Immature natural killer cell (primary cell): ENCODE measurements at places on chromosomes 13 and 19. TPM values are rescaled to one million over a fixed set of nuclear protein-coding genes. Genes with fewer than 3 reads are reported as not detected.

GRCh38 chr13:97261254-97262005 lies 39.3 kb downstream of the MBNL2 start:
- no peaks in the 10 kb centered on the region for H3K27me3 ChIP-seq
- H3K27ac ChIP-seq, result peak overlapping the region; percentile 87
- H3K4me1 ChIP-seq, result peaks cover 83% of the 10 kb centered on the region
- H3K4me3 ChIP-seq, result peak overlapping the region; percentile 44
- H3K36me3 ChIP-seq, result no peaks in the 10 kb centered on the region

DNA sequence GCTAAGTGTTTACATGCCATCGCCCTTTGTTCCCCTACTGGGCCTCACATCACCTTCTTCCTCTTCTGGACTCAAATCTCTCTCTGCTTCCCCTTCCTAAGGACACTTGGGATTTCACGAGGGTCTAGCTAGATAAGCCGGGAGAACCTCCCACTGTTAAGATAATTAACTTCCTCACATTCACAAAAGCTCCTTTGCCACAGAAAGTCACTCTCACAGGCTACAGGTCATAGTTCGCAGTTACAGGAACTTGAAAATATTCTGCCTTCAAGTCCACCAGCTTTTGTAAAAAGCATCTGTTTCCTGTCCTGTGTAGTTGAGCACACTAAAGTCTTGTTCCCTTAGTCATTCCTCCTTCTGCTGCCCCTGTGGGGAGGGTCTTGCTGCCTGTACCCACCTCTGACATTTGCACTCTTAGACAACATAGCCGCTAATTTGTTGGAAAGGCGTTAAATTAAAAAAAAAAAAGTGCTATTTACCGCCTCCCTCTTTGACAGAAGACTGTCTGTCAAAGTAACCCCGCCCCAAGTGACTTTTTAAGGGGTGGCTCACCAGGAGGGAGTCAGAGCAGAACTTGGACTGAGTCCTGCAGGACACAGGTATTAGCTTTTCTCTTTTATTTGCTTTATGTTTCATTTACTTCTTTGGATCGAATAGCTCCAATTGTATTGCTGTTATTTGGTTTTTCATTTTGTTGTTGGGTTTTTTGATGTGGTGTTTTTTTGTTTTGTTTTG lies 26.8 kb upstream of the CEACAM21 start:
- peak overlapping the region; percentile 98 for H3K4me3 ChIP-seq
- peak; percentile 73 for DNase-seq
- peaks cover 26% of the 10 kb centered on the region for H3K36me3 ChIP-seq
- peaks cover 83% of the 10 kb centered on the region for H3K4me1 ChIP-seq
- peaks cover 10% of the 10 kb centered on the region for H3K27me3 ChIP-seq

- peaks cover 13% of the 10 kb centered on the region for H3K27me3 ChIP-seq
- peak overlapping the region; percentile 75 for H3K4me3 ChIP-seq
- H3K4me1 ChIP-seq, result peaks cover 24% of the 10 kb centered on the region
- H3K27ac ChIP-seq, result peak overlapping the region; percentile 14
- DNase-seq, result no peak
Measured at GRCh38 chr19:14138576-14139265, 2.3 kb upstream of the ASF1B start.

DNA sequence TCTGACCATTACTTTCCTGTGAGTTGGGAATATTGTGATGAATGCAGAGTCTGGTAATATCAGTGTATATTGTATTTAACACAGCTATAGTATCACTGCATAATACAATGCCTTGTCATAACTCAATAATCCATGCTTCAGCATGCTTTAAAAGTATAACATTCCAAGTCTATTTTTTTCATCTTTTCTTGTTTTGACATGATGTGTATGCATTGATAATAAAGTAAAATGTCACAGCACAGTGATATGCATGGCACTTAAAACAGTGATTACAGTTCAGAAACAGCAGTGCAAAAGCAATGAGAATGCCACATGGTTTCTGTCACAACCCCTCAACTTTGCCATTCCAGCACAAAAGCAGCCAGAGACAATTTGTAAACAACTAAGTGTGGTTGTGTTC lies 17.8 kb downstream of the KATNAL1 start:
- no peaks in the 10 kb centered on the region for H3K36me3 ChIP-seq
- no peak overlapping the region for H3K27ac ChIP-seq
- no peak for DNase-seq
- no peaks in the 10 kb centered on the region for H3K27me3 ChIP-seq

The LAIR1 gene
- polyA plus RNA-seq, result 126 TPM

The CACNG8 gene
- polyA plus RNA-seq, result not detected

GRCh38 chr19:43532571-43532961 lies 422 bp upstream of the ZNF575 start:
- H3K27me3 ChIP-seq, result no peaks in the 10 kb centered on the region
- peak overlapping the region; percentile 88 for H3K27ac ChIP-seq
- peaks cover 31% of the 10 kb centered on the region for H3K4me1 ChIP-seq
- H3K36me3 ChIP-seq, result no peaks in the 10 kb centered on the region

- no peak overlapping the region for H3K27ac ChIP-seq
- H3K27me3 ChIP-seq, result peaks cover 51% of the 10 kb centered on the region
- H3K4me1 ChIP-seq, result peaks cover 2% of the 10 kb centered on the region
- H3K36me3 ChIP-seq, result peaks cover 28% of the 10 kb centered on the region
- no peak overlapping the region for H3K4me3 ChIP-seq
- no peak for DNase-seq
Measured at GRCh38 chr13:113974304-113975281, 717 bp upstream of the C13orf46 start.

DNA sequence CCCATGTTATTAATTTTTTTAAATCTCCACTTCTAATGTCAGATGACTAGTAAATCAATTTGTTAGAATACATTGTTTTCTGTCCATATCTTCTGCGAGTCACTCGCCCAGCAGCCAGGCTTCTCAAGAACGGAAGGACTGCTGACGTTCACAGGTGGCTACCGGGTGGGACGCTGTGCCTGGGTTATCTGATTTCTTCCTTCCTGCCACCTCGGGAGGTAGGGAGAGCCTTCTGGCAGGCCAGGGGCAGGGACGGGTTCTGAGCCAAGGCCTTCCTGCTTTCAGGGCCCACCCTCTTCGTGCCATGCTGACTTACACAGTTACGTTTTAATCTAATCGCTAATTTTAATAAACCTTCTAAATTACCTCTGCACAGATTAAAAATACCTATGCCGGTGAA lies 7.9 kb upstream of the C1QTNF9 start:
- no peak overlapping the region for H3K4me3 ChIP-seq
- no peak for DNase-seq
- H3K36me3 ChIP-seq, result peaks cover 26% of the 10 kb centered on the region
- peaks cover 28% of the 10 kb centered on the region for H3K4me1 ChIP-seq
- H3K27me3 ChIP-seq, result no peaks in the 10 kb centered on the region
- H3K27ac ChIP-seq, result peak overlapping the region; percentile 64

The KATNAL1 gene
- 6.6 TPM for polyA plus RNA-seq

DNA sequence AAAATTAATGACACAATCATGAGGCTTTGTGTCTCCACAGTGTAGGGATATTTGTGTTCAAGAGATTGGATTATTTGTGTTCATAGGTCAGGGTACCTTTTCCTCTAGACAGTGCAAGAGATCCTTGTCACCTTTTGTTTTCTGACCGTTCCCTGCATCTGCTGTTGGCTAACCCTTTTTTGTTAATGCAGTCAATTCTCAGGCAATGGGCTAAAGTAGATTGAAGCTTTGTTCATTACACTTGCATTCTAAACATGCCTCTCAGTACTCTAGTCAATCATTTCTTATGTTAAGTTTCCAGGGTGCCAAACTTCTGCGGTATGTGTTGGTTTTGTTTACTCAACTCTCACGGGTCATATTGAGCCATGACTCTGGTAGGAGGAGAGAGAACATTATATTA lies 1.8 kb upstream of the MED4 start:
- no peaks in the 10 kb centered on the region for H3K36me3 ChIP-seq
- peaks cover 5% of the 10 kb centered on the region for H3K27me3 ChIP-seq
- peaks cover 39% of the 10 kb centered on the region for H3K4me1 ChIP-seq
- H3K4me3 ChIP-seq, result no peak overlapping the region

DNA sequence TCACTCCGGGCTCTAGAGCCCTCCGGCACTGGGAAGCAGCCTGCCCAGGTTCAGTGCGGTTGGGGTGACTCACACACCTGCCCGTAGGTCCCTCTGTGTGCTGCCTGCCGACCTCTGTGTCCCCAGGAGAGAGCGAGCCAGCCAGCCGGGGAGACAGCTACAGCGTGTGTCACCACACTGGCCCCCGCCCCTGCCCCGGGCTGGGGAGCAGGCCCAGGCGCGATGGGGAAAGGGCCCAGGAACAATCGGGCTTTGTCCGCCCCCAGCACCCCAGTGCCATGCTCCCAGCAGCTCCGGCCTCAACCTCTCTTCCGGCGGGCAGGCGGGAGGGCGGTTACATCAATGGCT lies at the start of gene KLK6:
KLK6 (minus strand) TSS at position 179 of the 348 bp plus-strand sequence. CDS start 1,487 bp downstream, outside the sequence.
- no peaks in the 10 kb centered on the region for H3K36me3 ChIP-seq
- no peak within 1 kb of the TSS for H3K27ac ChIP-seq
- no peaks in the 10 kb centered on the region for H3K4me1 ChIP-seq
- peaks cover 6% of the 10 kb centered on the region for H3K27me3 ChIP-seq
- no peak for DNase-seq
- H3K4me3 ChIP-seq, result no peak within 1 kb of the TSS

GRCh38 chr13:69077267-69077666 lies 1030.4 kb upstream of the ATXN8OS start:
- no peak overlapping the region for H3K4me3 ChIP-seq
- no peaks in the 10 kb centered on the region for H3K4me1 ChIP-seq
- no peaks in the 10 kb centered on the region for H3K36me3 ChIP-seq

DNA sequence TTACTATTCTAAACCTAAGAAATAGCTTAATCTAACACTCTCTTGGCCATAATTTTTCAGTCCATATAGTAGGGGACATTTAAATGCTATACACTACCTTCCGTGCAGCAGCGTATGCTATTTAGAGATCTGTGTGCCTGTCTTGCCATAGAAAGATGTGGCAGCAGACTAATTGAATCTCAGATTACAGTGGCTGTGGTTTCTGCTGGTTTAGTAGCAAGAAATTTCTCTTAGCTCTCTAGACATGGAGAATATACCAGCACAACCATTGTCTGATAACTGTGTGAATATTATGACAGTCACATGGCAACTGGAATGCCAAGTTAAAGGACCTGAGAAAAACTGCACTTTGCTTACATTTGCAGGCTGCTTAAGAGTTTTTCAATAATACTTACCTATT lies 672.4 kb upstream of the MIR17HG start:
- no peak for DNase-seq
- H3K36me3 ChIP-seq, result no peaks in the 10 kb centered on the region
- peaks cover 1% of the 10 kb centered on the region for H3K27me3 ChIP-seq
- H3K4me3 ChIP-seq, result no peak overlapping the region
- H3K27ac ChIP-seq, result no peak overlapping the region

DNA sequence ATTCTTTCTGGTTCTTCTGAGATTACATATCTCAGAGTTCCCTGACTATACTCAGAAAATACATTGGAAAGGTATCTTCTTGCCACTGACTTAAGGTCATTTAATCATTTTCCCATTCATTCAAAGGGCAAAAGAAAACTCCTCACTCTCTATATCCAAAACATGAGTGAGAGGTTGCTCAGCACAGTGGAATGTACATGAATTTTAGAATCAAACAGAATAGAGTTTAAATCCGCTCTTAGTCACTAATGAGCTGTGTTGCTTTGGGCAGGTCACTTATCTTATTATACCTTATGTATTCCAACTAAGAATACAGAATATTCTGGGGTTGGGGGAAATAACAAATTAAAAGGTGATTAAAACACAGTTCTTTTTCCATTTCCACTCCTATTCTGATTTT lies 452.6 kb upstream of the KLF12 start:
- peak overlapping the region; percentile 79 for H3K27ac ChIP-seq
- no peaks in the 10 kb centered on the region for H3K36me3 ChIP-seq
- no peak overlapping the region for H3K4me3 ChIP-seq
- H3K4me1 ChIP-seq, result no peaks in the 10 kb centered on the region
- DNase-seq, result no peak
- peaks cover 9% of the 10 kb centered on the region for H3K27me3 ChIP-seq

The BCL3 gene
- 10.2 TPM for polyA plus RNA-seq

DNA sequence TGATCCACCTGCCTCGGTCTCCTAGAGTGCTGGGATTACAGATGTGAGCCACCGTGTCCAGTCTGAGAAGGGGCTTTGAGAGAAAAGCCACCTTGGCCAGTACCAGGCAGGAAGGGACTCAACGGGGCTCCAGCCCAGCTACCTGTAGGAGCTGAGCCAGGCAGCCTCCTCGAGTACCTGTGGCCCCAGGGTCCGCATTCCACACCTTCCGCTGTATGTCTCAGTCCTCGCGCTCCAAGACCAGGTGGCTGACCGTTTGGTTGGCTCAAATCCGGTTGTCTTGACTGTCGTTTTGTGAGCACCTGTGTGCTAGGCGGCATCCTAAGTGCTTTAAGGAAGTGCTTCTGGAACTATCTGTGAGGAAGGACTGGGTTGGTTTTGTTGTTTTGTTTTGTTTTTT lies 16.2 kb downstream of the MARK4 start:
- H3K36me3 ChIP-seq, result no peaks in the 10 kb centered on the region
- no peak overlapping the region for H3K27ac ChIP-seq
- DNase-seq, result no peak

- H3K27me3 ChIP-seq, result peaks cover 35% of the 10 kb centered on the region
- H3K4me1 ChIP-seq, result peaks cover 31% of the 10 kb centered on the region
- H3K4me3 ChIP-seq, result no peak overlapping the region
- no peak overlapping the region for H3K27ac ChIP-seq
- no peak for DNase-seq
Measured at GRCh38 chr13:106494506-106494905, 41.0 kb downstream of the EFNB2 start.

The OR7A5 gene
- polyA plus RNA-seq, result not detected

GRCh38 chr13:36530861-36531590 lies 98.7 kb downstream of the CCNA1 start:
- peaks cover 2% of the 10 kb centered on the region for H3K27me3 ChIP-seq
- no peak overlapping the region for H3K4me3 ChIP-seq
- DNase-seq, result no peak
- H3K27ac ChIP-seq, result no peak overlapping the region

The RGCC gene
- 7.7 TPM for polyA plus RNA-seq

The ZBTB7A gene
- polyA plus RNA-seq, result 29.0 TPM

DNA sequence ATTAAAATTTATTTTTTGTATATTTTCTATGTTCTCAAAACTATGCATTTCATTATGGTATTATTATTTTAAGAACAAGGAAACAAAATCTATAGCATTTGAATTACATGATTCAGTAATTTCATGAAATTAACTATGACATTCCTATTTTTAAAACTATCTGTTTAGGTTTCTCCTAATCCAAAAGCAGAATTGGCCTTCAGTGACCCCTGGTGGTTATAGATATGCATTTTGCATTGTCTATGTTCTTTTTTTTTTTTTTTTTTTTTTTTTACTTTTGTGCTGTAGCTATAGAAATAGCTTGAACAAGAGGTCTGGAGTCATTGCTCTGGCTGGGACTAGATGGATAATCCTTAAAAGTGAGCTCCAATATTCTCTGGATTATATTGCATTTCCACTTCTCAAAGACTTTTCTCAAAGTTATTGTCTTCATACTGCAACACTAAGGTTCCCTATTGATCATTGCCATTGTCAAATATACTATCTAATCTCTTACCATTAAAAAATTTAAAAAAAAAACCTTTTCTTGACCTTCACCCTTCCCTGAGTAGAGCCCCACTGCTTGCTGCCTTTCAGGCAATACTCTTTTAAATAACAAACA lies 15.9 kb upstream of the DNAJC3 start:
- H3K4me1 ChIP-seq, result no peaks in the 10 kb centered on the region
- peaks cover 19% of the 10 kb centered on the region for H3K27me3 ChIP-seq
- no peak for DNase-seq
- H3K4me3 ChIP-seq, result no peak overlapping the region
- no peaks in the 10 kb centered on the region for H3K36me3 ChIP-seq

- H3K27me3 ChIP-seq, result peaks cover 2% of the 10 kb centered on the region
- H3K4me3 ChIP-seq, result no peak overlapping the region
- no peaks in the 10 kb centered on the region for H3K36me3 ChIP-seq
Measured at GRCh38 chr19:43331435-43332010, 22.0 kb upstream of the CD177 start.
